GM23338 (cell line): ENCODE measurements at places on chromosomes 1 and 21.

GRCh38 chr1:160612613-160613218 is 33.4 kb upstream of the CD84 start:
- H3K4me1 ChIP-seq: no peaks in the 10 kb centered on the region
- no peaks in the 10 kb centered on the region for H3K27me3 ChIP-seq
- no peaks in the 10 kb centered on the region for H3K36me3 ChIP-seq
- H3K4me3 ChIP-seq: no peak overlapping the region
- H3K27ac ChIP-seq: no peak overlapping the region
- DNase-seq: no peak

- peaks cover 42% of the 10 kb centered on the region for H3K4me1 ChIP-seq
- peak; percentile 82 for DNase-seq
- H3K27ac ChIP-seq: peak within 1 kb of the TSS; percentile 95
- no peaks in the 10 kb centered on the region for H3K36me3 ChIP-seq
Measured at GRCh38 chr1:85200463-85201339, at the start of gene SYDE2. Gene SYDE2 (minus strand): TSS chr1:85201016. CDS start chr1:85200996, 20 bp downstream.

DNA sequence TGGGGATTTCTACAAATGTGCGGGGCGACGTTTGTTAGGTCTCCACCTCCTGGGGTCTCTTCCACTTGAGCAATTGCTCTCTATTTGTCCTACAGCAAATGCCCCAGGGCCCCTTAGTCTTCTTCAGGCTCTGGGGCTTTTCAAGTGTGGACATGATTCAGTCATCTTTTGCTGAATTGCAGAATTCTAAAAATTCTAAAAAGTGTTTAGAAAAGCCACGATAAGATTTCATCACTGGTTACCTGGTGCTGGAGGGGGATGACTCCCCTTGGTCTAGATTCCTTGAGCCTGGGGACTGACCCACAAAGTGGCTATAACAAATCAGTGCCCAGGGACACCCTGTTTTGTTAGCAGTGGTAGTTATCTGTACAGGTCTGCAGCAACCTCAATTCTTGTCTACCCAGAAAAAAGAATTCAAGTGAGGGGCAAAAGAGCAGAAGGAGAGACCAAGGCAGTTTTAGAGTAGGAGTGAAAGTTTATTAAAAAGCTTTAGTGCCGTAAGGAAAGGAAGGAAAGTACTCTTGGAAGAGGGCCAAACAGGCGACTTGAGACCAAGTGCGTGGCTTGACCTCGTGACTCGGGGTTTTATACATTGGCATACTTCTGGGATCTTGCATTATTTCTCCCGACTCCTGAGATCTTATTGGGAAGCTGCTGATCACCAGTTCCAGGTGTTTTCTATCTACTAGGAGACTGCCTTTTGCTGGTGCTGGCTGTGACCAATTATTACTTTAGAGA is 25.2 kb downstream of the PROK1 start:
- no peak overlapping the region for H3K4me3 ChIP-seq
- no peaks in the 10 kb centered on the region for H3K36me3 ChIP-seq
- no peaks in the 10 kb centered on the region for H3K4me1 ChIP-seq
- DNase-seq: no peak
- H3K27me3 ChIP-seq: no peaks in the 10 kb centered on the region

GRCh38 chr1:205284420-205285144 is 37.0 kb downstream of the NUAK2 start:
- peaks cover 41% of the 10 kb centered on the region for H3K4me1 ChIP-seq
- peak overlapping the region; percentile 90 for H3K27ac ChIP-seq
- DNase-seq: peak; percentile 82
- no peaks in the 10 kb centered on the region for H3K27me3 ChIP-seq
- H3K4me3 ChIP-seq: no peak overlapping the region
- H3K36me3 ChIP-seq: no peaks in the 10 kb centered on the region; the same call in 1 of the 2 replicates

- H3K36me3 ChIP-seq: no peaks in the 10 kb centered on the region
Measured at GRCh38 chr1:91546301-91546581, 45.6 kb downstream of the CDC7 start.

DNA sequence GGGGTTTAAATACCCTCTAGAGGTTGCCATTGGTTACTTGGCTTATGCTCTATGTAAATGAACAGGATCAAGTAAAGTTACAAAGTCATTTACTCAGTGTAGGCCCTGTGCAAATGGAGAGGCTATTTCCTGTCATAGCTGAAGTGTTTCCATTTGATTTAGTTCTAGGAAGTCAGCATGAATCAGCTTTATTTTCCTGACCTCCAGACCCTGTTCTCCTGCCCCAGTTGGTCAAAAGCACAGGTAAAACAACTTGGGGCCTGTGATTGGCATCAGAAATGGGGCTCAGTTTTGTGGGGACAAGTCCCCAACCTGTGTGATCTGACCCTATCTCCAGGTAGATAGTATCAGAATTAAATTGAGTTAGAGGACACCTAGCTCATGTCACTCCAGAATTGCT is 239.9 kb downstream of the HHAT start:
- H3K36me3 ChIP-seq: no peaks in the 10 kb centered on the region
- no peak overlapping the region for H3K27ac ChIP-seq
- no peaks in the 10 kb centered on the region for H3K27me3 ChIP-seq
- no peak overlapping the region for H3K4me3 ChIP-seq
- no peak for DNase-seq

DNA sequence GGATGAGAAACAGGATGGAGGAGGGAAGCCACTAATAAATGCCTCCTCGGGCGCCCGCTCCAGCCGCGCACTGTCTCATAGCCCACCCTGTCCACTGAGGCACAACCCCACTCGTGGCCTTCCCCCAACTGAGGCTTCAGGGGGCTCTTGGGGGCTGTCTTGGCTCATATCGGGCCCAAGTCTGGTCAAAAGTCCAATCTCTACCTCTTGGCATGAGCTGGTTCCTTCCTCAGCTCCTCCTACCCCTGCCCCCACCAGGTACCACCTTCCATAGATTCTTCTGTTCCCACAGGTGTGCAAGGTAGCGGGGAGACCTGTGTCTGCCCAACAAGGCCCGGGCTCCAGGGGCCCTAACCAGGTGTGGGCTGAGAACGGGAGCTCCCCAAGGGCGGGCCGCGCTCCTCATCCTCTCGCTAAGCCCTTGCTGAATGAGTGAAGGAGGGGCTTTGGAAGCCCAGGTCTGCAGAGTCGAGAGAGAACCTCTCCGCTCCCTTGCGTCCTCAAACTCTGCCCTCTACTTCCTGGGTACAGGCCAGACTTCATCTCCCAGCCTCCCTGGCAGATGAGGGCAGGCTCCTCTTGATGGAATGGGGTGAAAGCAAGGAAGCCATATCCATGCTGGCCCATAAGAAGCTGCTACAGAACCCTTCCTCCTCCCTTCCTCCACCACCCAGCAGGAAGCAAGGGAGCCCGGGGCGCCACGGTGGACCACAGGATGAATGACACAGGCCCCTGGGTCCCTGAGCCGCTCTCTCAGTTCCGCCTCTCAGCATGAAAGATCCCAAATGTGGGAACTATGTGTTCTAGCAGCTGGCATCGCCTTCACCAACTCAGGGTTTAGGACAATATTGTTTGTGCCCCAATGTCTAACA is 74.7 kb downstream of the PSMG1 start:
- H3K4me1 ChIP-seq: no peaks in the 10 kb centered on the region
- no peak for DNase-seq
- H3K4me3 ChIP-seq: no peak overlapping the region
- H3K27ac ChIP-seq: no peak overlapping the region
- H3K27me3 ChIP-seq: no peaks in the 10 kb centered on the region

- DNase-seq: peak; percentile 97
- peak within 1 kb of the TSS; percentile 100 for H3K27ac ChIP-seq
- H3K4me3 ChIP-seq: peak within 1 kb of the TSS; percentile 87
Measured at GRCh38 chr1:214551436-214552173, at the start of gene PTPN14. Gene PTPN14 (minus strand): TSS chr1:214551602. CDS start chr1:214464803, 86,799 bp downstream.

GRCh38 chr1:40699787-40700186 is 8.3 kb downstream of the NFYC start:
- H3K36me3 ChIP-seq: no peaks in the 10 kb centered on the region
- no peaks in the 10 kb centered on the region for H3K27me3 ChIP-seq
- no peak for DNase-seq
- H3K27ac ChIP-seq: no peak overlapping the region

GRCh38 chr1:226335661-226336060 is 26.7 kb upstream of the LIN9 start:
- H3K27me3 ChIP-seq: no peaks in the 10 kb centered on the region
- H3K36me3 ChIP-seq: no peaks in the 10 kb centered on the region
- H3K4me1 ChIP-seq: no peaks in the 10 kb centered on the region
- no peak overlapping the region for H3K4me3 ChIP-seq

DNA sequence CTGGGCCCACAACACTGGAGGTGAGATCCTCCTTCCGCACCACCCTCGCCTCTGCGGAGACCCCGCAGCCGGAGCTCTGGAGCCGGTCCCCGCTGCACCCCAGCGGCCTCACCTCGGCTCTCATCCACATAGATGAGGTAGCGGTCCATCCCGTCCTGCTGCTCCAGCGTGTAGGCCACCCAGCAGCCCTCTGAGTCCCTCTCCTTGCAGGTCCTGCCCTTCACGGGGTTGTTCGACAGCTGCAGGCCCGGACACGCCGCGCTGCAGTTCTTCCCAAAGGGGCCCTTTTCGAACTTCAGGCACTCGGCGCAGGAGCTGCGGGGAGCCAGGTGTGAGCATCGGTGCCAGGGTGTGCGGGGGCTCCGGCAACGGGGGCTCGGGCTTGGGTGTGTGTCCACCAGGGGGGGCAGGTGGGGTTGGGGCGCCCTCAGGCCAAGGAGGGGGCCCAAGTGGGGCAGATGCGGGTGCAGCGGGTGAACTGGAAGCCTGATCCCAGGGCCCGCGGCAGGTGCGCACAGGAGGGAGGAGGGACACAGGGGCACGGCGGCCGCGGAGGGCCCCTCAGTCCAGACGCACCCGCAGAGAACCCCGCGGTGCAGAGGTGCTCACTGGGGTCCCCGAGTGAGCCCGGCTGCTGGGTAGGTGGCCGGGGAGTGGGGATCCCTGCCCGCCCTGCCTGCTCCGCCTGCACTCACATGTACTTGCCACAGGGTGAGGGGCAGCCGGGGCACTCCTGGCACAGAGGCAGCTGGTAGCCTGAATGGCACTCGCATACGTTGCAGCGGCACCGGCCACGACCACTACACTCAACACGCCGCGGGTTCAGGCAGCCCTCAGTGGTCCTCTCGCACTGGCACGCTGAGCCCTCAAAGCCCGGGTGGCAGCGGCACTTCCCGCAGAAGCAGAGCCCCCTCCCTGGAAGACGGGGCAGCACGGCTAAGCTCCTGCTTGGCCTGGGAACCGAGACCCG is 15.4 kb upstream of the PTTG1IP start:
- no peak overlapping the region for H3K27ac ChIP-seq
- no peak for DNase-seq
- H3K27me3 ChIP-seq: no peaks in the 10 kb centered on the region
- H3K36me3 ChIP-seq: no peaks in the 10 kb centered on the region
- H3K4me3 ChIP-seq: no peak overlapping the region

DNA sequence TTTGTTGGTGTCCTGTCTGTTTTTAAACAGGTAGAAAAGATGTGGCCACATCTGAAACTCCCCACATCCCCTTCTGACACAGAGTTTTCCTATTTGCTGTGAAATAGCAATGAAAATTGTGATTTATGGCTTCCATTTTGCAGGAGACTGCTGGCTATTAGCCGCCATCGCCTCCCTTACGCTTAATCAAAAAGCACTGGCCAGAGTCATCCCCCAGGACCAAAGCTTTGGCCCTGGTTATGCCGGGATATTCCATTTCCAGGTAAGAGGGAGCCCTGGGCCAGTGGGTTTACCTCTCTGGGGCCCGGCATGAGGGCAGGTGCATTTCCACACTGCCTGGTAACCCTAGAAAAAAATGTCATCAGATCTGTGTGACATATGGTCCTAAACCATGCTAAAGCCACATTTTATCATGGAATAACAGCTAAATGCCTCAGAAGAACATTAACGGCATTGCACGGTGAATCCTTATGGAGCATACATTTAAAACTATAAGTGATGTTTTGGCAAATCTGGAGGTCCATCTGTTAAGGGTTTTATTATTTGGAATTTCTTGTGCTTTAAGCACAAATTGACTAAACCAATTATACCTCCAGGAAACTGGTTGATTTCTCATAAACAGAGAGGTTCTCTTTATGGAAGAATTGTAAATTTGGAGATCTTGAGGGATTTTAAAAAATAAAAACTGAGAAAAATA is 12.3 kb downstream of the CAPN9 start:
- H3K4me1 ChIP-seq: no peaks in the 10 kb centered on the region
- H3K36me3 ChIP-seq: no peaks in the 10 kb centered on the region
- no peak overlapping the region for H3K27ac ChIP-seq
- H3K27me3 ChIP-seq: no peaks in the 10 kb centered on the region
- no peak for DNase-seq
- H3K4me3 ChIP-seq: no peak overlapping the region

DNA sequence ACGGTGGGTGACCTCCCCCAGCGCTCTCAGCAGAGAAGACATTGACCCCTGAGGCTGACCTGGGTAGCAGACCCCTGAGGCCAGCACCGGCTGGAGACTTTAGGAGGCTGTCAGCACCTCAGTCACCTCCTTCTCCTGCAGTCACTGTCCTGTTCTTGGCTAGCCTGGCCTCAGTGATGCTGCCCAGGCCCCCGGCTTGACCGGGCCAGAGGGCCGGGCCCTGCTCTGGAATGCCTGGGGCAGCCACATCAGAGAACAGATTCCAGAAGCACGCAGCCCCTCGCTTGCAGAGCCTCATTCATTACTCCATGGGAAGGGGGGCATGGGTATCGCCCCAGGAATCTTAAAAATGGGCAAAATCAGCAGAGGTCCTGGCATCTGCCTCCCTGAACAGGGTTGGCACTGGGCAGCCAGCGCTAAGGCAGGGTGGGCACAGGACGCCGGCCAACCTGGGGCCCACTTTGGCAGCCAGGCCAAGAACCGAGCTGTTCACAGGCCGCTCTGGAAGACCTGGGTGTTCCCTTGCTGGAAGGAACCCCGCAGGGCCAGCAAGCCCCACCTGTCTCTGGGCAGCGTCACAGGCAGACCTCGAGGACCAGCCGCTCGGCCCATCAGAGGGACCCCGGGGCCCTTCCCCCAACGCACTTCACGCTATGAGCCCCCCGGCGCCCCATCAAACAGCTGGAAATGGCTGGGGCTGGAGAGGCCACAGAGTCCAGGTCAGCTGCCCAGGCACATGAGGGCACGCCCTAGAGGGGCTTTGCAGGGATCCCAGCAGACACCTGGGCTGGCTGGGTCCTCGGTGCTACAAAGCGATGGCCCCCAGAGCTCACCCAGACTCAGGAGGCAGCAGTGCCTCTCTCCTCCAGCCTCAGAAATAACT is 45.1 kb downstream of the MEGF6 start:
- no peaks in the 10 kb centered on the region for H3K36me3 ChIP-seq
- H3K4me3 ChIP-seq: no peak overlapping the region
- H3K27ac ChIP-seq: no peak overlapping the region
- DNase-seq: no peak
